Natural killer cell treated with Interleukin-12 subunit alpha and Interleukin-12 subunit beta and Interleukin-15 and Interleukin-18, amount 100 ng/mL, for 72 hours (primary cell): ENCODE measurements at places on chromosomes 2 and 18. TPM values are rescaled to one million over a fixed set of nuclear protein-coding genes. Genes with fewer than 3 reads are reported as not detected.

The SAG gene
- 0.05 TPM for total RNA-seq

DNA sequence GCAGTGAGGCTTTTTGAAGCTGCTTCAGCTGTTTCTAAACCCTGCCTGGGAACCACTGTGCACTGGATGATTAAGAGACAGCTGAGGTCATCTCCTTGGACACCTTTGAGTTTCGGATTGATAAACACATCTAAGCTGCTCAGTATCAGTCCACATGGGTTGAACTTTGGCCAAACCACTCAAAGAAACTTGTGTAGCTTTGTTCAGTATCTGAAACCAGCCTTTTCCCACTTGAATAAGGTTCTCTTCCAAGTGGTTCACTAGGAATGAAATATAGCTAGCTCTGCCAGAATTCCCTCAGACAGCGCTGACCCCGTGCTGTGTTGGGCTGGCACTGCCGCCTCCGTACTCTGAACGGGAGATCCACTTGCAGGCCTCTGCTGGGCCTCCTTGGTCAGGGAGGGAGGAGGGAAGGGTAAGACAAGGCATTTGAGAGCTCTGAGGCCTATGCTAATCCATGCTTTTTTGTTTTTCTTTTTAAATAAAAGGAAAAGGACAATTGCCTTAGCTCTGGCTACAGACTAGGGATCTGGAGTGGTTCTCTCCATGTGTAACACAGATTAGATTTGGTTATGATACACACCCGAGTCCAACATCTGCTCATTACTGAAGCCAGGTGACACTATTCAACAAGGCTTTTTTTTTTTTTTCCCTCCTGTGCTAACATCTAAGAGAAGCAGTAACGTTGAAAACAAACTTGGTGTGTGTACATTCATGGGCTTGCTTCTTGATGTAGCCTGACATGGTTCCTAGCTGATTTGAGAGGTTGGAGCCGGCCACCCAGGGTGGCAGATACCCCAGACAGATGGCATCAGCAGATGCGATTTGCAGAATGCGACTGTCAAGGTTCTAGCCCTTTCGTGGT is 67.7 kb downstream of the NCK2 start:
- H3K27ac ChIP-seq = no peak overlapping the region
- no peak overlapping the region for H3K4me3 ChIP-seq
- H3K4me1 ChIP-seq = peaks cover 31% of the 10 kb centered on the region
- DNase-seq = no peak
- peaks cover 6% of the 10 kb centered on the region for H3K36me3 ChIP-seq
- no peaks in the 10 kb centered on the region for H3K27me3 ChIP-seq

- no peak for DNase-seq
- H3K4me3 ChIP-seq = no peak overlapping the region
- no peaks in the 10 kb centered on the region for H3K36me3 ChIP-seq
These were observed 212.7 kb upstream of the COPS8 start for GRCh38 chr2:236872981-236873380.

- peaks cover 8% of the 10 kb centered on the region for H3K4me1 ChIP-seq
- H3K36me3 ChIP-seq = peaks cover 13% of the 10 kb centered on the region
- no peak overlapping the region for H3K4me3 ChIP-seq
- DNase-seq = no peak
- no peak overlapping the region for H3K27ac ChIP-seq
These were observed 1.5 kb upstream of the HOXD10 start for GRCh38 chr2:176114930-176115625.

GRCh38 chr2:215794829-215795546 is 218.4 kb downstream of the MREG start:
- no peaks in the 10 kb centered on the region for H3K36me3 ChIP-seq
- no peak for DNase-seq
- H3K4me1 ChIP-seq = peaks cover 25% of the 10 kb centered on the region
- H3K27me3 ChIP-seq = no peaks in the 10 kb centered on the region
- H3K4me3 ChIP-seq = no peak overlapping the region
